Activated CD4-positive, CD25-positive, alpha-beta regulatory T cell (primary cell): ENCODE measurements at places on chromosomes 1 and 21.

GRCh38 chr1:92749024-92749634 lies 35.8 kb downstream of the EVI5 start:
- no peak for DNase-seq

GRCh38 chr1:214847071-214847810 lies 235.3 kb upstream of the KCNK2 start:
- DNase-seq = no peak

DNA sequence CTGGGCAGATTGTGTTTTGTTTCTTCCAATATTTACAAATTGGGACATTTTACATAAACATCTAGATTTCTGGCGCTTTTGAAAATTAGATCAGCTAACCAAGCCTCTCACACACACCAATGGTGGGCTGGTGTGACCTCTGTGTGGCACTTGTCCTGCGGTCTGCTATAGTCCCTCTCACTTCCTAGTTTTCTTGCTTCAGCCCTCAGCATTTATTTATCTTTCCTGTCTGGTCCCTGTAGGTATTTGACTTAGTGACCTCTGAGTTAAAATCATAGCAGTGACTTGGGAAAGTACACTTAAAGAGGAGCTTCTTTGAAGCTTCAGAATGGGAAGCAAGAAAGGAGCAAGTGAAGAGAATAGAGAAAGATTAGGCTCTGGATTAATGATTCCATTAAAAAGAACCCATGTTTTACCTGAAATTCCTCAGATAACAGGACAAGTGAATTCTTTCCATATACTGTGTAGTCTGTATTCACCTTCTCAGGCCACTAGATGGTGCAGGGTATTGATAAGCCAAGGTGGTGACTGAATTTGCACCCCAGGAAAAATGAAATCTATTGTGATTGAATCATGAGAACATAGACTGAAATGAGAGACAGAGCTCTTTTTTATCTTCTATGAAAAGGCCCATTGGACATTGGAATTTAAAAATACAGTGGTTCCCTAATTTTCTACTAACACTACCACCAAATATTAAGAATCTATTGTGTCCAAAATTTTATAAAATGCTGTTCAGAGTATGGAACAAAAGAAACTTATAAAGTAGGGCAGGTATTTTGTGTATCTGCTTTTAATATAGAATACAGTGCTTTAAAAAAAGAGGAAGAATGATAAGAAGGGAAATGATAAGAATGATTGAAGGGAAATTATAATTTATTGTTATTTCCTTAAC lies 7.1 kb upstream of the DIPK1A start:
- no peak for DNase-seq

GRCh38 chr1:98340511-98340910 lies 321.0 kb upstream of the SNX7 start:
- DNase-seq = no peak

DNA sequence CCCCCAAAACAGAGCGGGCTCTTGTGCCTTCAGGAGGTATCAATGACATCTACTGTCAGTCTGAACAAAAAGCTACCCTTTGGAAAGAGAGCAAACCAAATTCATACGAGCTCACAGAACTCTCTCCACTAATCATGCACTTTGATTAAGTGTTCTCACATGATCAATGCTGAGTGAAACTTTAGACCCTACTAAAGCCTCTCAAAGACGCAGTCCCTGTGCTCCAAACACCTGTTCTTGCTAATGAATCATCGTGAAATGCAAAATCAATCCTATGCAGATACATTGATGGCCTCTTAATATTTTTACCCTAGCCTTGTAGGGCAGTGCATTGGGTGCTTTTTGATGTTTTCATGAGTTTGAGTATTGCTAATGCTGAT lies 113.4 kb downstream of the ZBTB18 start:
- DNase-seq = no peak

GRCh38 chr1:214003233-214003632 lies 15.5 kb downstream of the PROX1 start:
- DNase-seq = no peak

- peak; percentile 11 for DNase-seq
Observed at GRCh38 chr1:154186177-154186576, 5.7 kb downstream of the TPM3 start.

DNA sequence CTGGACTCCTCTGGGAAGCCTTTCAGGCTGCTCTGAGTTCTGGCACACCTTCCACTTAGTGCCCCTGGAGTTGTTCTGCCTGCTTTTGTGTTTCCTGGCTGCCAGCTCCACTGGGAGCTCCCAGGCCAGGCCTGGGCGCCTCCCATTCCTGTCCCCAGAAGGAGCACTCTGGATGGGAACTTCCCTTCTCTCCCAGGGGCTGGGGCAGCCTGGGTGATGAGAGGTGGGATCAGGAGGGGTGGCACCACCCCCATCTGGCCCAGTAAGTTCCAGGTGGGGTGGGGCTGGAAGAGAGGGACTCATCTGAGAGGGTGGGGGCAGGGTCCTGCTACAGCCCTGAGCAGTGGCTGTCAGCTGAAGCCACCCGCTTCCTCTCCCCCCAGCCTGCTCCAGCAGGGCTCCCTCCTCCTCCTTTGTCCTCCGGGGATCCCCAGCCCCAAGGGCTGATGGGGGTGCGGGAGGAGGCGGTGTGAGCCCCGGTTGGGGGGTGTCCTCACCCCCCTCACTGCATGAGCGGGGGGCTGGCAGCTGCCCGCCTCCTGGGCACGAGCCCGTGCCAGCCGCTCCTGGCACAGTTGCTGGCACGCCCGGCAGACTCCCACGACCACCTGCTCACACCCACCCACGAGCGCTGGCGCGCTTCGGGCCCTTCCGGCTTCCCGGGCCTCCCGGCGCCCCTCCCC lies 4.7 kb downstream of the FOXO6 start:
- no peak for DNase-seq

- no peak for DNase-seq
Observed at GRCh38 chr1:229309074-229309473, 33.8 kb downstream of the CCSAP start.

DNA sequence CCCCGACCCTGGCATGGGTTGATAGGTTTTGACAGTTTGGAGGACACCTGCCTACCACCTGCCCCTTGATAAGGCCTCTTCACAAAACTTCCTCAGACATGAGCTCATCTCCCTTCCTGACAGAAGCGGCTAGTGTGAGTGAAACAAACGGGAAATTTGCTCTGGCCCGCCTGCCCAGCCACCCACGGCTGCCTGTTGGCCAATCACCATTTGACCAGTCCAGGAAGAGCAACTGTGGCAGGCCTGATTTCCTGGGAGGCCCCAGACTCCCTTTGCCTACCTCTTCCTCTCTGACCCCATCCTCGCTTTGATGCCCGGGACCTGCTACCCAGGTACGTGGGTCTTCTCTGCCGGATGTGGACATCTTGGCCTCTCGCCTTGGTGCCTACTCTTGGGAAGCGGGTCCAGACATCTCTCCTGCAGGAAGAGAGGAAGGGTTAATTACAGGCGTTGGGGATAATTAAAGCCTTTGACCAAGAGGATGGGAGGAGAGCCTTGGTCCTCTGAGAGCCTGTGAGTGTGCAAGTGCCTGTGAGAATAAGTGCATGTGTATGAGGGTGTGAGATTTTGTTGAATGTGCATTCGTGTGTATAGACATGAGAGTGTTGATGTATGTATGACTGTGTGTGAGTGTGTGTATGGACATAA lies 1.1 kb upstream of the EPHA2 start:
- no peak for DNase-seq

DNA sequence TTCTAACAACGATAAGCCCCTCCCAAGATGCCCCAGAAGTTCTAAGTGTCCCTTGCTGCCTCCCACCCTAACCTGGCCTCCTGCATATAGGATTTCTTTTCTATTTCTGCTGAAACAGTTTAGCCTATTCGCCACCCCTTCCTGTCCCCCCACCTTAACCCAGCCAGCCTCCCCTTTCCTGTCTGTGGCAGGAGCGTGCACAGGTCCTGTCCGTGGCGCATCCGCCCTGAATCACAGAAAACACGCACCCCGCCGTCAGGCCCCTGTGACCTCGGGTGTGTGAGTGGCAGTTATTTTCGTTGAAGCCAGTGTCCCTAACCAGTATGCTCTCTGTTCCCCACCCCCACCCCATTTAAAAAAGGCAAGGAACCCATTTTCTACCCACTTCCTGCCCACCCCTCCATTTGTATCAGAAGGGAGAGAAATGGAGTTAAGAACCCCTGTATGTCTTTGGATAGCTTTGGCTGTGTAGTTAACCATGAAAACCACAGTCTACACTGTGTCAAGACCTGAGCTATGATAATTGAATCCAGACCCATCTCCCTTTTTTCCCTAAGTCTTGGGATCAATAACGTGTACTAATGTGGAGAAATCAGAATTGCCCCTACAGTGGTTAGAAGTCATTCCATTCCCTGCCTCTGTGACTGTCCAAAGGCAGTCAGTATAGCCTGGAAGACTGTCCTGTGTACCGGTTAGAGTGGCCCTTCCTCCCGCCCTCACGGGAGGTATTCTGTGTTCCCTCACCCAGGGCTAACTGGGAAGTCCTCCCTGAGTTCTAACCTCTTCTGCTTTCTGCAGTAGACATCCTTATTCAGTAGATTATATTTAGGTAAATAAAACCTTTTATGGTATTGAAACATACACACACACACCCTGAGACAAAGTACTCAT lies 1.8 kb downstream of the PLEKHO1 start:
- peak; percentile 70 for DNase-seq

DNA sequence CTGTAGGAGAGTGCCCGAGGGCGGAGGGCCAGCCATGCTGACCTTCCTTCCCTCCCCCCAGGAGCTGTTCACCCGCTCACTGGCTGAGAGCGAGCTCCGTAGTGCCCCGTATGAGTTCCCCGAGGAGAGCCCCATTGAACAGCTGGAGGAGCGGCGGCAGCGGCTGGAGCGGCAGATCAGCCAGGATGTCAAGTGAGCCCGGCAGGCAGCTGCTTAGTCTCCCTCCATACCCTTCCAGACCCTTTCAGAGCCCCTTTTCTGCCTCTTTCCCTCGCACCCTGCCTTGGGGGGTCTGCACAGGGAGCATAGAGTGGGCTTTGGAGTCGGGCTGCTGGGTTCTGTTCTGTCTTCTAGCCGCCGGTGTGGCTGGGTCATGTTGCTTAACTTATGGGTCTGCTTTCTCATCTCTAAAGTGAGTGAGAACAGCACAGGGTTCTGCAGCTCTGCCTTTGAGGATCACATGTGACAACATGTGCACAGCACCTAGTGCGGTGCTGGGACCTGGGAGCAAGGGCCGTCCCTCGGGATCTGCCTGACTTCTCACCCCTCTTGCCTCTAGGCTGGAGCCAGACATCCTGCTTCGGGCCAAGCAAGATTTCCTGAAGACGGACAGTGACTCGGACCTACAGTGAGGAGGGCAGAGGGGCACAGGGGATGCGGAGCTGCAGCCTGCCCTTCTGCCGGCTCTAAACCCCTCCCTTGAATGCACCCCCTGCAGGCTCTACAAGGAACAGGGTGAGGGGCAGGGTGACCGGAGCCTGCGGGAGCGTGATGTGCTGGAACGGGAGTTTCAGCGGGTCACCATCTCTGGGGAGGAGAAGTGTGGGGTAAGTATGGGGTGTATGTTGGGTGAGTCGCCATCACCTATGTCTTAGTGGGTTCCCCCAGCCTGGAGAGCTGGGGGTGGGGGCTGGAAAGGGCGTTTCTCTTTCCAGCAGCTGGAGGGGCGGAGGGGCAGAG lies 6.2 kb downstream of the AMPD2 start:
- no peak for DNase-seq

DNA sequence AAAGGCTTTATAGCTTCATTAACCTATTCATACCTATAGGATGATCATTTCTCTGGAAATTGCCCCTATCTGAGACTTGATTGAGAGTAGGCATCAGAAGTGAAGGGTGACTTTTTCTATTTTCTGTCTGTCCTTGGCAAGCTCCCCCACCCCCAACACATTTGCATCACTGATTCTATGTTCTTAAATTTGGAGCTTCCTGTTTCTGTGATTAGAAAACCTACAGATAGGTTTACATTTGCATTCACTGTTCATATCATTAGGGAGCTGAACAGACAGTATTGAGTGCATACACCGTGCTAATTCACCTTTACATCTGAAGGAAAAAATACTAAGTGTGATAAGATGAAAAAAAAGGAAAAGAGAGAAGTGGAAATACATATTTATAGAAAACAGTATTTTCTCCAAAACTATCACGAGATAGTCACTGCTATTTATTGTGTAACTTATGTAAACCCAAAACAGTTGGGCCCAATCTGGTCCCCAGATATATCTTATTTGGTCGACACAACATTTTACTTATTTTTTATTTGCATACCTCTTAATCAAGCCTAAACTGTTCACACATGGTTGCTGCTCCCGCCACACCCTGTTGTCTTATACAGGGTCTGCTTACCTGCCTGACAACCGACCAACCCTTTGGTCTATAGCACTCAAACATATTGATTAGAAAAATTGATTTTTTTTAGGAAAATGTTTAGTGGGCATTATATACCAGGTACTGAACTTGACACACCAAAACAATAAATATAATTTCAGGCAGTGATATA lies 218.8 kb downstream of the NTNG1 start:
- no peak for DNase-seq

- DNase-seq = no peak
Observed at GRCh38 chr1:172176206-172176605, 244.3 kb upstream of the C1orf105 start.

- no peak for DNase-seq
Observed at GRCh38 chr1:20367116-20367585, 76.5 kb downstream of the VWA5B1 start.

DNA sequence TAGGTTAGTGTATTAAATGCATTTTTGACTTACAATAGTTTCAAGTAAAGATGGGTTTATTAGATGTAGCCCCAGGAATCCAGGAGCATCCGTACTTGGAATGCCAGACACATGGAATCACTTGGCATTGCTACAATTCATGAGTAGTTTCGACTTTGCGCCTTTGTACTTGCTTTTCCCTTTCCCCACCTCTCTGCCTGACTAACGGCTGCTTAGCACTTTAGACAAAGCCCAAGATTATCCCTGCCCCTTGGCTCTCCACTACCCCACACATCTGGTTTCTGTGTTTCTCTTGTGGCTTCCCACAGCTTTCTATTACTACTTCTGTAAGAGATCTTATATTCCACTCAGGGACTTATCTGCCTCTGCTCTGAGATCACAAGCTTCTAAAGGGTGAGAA lies 397.7 kb upstream of the POU3F1 start:
- no peak for DNase-seq

- no peak for DNase-seq
Observed at GRCh38 chr1:184650177-184650866, 104.3 kb downstream of the EDEM3 start.

DNA sequence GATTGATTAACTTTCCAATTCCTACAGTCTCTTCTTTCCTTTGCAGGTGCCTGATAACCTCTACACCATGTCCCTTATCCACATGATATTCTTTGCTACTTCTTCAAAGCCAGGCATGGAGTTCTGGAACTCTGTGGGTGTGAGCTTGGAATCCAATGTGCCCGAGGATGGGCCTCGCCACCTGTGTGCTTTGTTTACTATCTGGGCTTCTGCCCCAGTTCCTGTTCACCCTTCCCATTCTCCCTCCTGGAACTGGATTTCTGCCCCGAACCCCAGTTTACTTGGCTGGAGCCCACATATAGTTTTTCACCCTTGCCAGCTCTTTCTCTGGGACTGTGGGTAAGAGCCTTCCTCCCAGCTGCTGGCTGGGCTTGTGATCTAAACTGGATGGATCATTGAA lies 75.2 kb upstream of the AK4 start:
- DNase-seq = no peak
